T-helper 2 cell (primary cell): ENCODE measurements at places on chromosomes 13 and 19.

DNA sequence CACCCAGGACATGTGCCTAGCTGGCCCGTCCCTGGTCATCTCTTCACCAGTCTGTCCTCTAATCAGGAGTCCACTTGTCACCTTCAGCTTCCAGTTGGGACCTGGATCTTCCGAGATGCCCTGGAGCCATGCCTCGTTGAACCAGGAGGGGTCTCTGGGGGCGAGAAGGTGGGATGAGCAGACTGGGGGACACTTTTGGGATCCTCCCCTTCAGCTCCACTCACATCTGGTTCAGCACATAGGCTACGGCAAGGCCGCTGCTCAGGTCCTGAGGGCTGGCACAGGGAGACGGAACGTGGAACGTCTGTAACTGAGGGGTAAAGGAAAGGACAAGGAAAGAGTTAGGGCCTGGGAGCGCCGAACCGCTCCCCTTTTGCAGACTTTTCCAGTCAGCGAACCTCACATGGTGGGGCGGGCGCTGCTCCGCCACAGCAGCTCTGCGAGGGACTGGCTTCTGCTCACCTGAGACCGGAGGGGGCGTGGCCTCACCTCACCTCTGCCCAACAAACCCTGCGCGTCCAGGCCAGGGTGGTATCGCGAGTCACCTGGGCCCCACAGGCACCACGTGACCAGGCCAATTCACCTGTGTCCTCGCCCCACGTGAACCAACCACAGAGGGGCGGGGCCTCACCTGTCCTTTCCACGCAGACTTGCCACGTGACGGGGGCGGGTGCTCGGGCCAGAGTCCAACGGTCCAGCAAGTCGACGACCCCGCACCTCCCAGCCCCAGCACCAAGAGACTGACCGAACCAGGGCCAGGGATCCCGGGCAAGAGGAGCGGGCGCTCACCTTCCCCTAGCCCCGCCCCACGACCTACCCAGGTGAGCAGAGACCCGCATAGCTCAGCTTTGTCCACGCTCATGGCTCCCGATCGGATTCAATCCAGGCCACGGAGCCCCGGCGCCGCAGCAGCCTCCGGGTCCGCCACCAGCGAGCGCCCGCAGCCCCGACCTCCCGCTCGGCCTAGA is at the start of gene HOOK2:
Gene HOOK2, minus strand, starts transcription at position 965 of the 968 bp plus-strand sequence. Its CDS starts 103 bp downstream, at position 862.
- DNase-seq, result no peak

- DNase-seq, result no peak
Observed at GRCh38 chr19:803099-803561, 5.9 kb downstream of the PTBP1 start.

DNA sequence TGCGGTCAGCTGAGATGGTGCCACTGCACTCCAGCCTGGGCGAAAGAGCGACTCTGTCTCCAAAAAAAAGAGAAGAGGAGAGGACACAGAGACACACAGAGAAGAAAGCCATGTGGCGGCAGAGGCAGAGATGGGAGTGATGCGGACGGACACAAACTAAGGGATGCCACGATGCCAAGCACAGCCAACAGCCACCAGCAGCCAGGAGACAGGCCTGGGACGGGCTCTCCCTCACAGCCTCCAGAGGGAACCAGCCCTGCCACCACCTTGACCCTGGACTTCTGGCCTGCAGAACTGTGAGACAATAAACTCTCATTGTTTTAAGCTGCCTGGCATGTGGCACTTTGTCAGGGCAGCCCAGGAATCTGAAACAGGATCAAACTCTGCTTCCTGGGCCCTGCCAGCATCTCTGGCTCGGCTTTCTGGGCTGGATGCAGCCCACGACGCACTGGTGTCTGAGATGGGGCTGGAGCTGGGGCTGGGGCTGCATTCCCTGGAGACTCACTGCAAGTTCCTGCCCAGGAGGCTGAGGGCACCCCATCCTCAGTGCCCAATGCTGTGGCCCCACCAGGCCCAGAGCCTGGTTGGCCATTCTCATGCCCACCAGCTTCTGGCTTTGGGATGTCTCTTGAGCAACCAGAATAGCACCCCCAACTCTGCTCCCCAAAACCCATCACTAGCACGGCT is 3.0 kb downstream of the F2RL3 start:
- DNase-seq, result no peak

DNA sequence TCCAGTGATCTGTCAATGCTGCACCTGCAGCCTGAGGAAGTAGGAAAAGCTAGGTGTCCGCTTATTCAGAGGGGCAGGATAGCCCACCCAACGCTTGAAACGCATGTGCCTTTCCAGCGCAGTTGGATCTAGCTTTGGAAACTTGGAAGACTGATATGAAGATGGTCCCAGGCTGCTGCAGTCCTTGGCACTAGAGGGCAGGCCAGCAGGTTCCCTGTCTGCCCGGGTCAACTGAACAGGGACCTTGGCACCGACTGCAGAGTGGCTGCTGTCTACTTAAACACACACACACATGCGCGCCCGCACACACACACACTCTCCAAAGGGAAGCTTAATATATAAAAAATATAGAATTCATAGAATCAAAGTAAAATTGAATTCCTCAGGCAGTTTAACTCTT is 100.0 kb downstream of the TSHZ3 start:
- DNase-seq, result no peak
